ENCODE measurements at places on chromosomes 7 and 10.

DNA sequence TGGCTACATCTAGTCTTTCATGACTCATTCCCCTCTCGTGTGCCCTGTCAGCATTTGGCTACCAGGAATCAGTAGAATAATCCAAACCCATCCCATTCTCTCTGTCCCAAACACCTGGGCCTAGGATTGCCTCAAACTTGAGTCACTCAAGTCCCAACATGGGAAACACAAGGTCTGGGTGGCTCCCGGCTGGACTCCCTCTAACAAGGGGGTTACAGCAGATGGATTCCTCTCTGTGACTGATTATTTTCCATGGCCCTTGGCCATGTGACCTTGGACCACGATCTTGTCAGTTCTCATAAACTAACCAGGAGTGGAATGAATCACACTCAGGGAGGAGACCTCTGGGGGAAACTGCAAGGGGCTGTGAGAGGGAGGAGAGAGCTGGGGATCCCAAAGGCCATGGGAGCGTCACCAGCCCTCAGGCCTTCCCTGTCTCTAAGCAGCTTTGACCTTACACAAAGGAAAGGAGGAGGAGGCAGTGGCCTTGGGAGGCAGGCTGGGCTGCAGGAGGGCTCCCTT, 533.1 kb downstream of the KCNMA1 start:
- DNase-seq: no peak

GRCh38 chr10:47067949-47068940, 157.0 kb downstream of the PTPN20 start:
- DNase-seq: no peak

GRCh38 chr7:50795831-50796230, 13.1 kb upstream of the GRB10 start:
- DNase-seq: no peak

- DNase-seq: no peak
Observed at GRCh38 chr10:96681524-96681923, 38.8 kb downstream of the PIK3AP1 start.

- no peak for DNase-seq
Observed at GRCh38 chr7:82410461-82410860, 33.1 kb downstream of the CACNA2D1 start.

DNA sequence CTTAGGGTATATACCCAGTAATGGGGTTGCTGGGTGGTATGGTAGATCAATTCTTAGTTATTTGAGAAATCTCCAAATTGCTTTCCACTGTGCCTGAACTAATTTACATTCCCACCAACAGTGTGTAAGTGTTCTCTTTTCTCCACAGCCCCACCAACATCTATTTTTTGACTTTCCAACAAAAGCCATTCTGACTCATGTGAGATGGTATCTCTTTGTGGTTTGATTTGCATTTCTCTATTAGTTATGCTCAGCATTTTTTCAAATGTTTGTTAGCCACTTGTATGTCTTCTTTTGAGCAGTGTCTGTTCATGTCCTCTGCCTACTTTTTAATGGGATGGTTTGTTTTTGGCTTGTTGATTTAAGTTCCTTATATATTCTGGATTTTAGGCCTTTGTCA, 66.4 kb downstream of the MGAM2 start:
- DNase-seq: no peak

GRCh38 chr7:93509303-93509702, 65.2 kb downstream of the CALCR start:
- no peak for DNase-seq

DNA sequence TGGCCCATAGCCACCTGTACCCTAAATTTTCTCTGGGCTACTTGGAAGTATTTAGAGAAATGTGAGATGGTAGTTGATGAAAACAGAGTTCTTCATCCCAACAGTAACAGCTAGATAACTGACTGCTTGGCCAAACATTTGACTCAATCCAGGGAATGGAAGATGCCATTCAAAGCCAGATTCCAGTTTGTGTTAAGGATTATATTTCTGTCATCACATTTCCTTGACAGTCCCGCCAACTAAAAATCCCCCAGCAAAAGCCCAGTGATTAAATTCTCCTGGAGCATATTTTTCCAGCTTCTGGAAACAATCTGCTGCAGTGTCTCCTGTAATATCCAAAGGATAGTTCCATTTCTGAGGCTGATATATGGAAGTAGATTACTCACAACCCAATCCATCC, 45.4 kb upstream of the PTN start:
- DNase-seq: no peak

- no peak for DNase-seq
Observed at GRCh38 chr10:115417585-115418265, 324.6 kb downstream of the ATRNL1 start.

DNA sequence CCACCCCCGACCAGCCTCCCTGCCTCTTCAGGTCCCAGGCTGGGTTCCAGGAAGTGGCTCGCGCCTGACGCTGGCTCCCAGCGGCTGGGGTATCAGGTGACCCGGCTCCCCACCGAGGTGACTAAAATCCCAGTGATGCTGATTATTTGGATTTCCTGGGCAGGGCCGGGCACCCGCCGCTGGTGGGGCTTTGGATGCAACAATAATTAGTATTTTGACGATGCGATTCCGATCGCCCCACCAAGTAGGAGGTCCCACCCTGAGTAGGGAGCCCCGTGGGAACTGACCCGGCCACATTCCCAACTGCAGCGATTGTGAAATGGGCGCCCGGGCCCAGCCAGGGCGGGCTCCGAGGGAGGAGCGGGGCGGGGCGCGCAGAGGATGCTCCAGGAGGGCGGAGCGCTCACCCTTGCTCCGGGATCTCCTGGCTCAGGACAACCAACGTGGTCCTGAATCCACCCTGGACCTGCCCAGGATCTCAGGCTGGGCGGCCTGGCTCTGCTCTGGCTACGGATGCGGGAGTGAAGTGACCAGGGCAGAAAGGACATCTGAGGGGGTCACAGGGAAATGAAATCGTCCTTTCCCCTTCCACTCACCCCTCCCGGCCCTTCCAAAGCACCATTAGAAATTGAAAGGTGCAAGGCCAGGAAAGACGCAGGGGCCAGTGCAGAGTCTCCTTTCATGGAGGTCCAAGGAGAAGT, 32.6 kb downstream of the DUSP5 start:
- no peak for DNase-seq

Measured in T-helper 1 cell (primary cell).